ENCODE measurements at places on chromosomes 3 and 15.

DNA sequence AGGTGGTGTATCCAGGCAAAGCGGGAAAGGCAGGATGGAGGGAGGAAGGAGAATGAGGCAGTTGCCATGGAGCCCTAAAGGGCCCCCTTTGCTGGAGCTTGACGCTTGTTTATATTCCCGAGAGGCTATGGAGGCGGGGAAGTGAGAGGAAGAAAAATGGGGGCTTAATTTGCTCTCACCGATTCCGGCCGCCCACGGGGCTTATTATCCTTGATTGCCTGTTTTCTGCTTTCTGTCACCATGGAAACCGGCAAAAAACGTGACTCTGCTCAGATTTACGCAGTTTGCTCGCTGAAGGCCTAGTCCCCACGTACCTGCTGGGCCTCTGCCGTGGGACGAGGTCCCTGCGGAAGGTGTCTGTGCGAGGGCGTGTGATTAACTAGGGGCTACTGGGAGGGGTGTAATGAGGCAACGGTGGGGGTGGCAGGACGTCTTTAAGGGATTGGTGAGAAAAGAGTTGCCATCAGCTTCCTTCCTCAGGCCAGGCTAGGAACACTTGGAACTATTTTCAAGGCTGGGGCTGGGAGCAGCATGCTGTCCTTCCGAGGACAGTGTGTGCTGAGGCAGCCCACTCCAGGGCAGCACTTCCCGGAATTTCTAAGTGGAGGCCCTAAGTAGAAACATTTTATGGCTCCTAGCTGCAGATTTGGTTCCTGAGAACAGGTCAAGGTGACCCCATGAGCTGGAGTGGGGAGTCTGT lies 110.8 kb upstream of the NDN start:
- peak overlapping the region; percentile 55 for H3K27ac ChIP-seq
- H3K36me3 ChIP-seq: peaks cover 6% of the 10 kb centered on the region
- no peak overlapping the region for H3K4me3 ChIP-seq
- H3K4me1 ChIP-seq: peaks cover 23% of the 10 kb centered on the region

DNA sequence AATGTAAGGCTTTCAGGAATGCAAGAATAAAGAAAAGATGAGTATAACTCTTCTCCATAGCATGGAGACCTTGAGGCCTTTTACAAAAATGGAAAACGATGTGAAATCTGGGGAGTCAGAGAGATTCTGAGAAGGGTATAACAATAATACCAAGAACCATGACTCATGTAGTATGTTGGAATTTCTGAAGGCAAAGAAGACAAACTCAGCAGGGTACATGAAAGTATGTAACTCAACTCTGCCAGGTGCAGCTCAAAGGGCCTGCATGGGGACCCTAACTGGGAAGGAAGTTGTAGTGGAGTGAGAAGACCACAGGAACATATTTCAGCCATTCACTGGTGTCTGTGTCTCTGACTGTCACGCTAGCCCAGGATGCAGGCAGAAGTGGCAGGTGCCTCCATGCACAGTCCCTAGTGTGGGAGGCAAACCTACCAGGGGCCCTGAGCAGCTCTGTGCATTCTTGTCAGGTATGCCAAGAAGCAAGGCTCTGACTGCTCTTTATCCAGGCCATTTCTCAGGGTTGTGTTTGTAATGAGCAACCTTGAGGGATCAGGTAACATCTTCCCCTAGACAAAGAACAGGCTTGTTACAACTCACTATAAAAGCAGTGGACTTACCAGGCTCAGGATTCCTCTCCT lies 57.2 kb downstream of the GPR156 start:
- H3K27me3 ChIP-seq: no peaks in the 10 kb centered on the region
- peaks cover 17% of the 10 kb centered on the region for H3K4me1 ChIP-seq
- no peak overlapping the region for H3K4me3 ChIP-seq
- H3K36me3 ChIP-seq: no peaks in the 10 kb centered on the region
- DNase-seq: no peak

- no peaks in the 10 kb centered on the region for H3K36me3 ChIP-seq
- DNase-seq: no peak
- no peak overlapping the region for H3K27ac ChIP-seq
Measured at GRCh38 chr15:58423205-58423604, 8.6 kb upstream of the LIPC start.

DNA sequence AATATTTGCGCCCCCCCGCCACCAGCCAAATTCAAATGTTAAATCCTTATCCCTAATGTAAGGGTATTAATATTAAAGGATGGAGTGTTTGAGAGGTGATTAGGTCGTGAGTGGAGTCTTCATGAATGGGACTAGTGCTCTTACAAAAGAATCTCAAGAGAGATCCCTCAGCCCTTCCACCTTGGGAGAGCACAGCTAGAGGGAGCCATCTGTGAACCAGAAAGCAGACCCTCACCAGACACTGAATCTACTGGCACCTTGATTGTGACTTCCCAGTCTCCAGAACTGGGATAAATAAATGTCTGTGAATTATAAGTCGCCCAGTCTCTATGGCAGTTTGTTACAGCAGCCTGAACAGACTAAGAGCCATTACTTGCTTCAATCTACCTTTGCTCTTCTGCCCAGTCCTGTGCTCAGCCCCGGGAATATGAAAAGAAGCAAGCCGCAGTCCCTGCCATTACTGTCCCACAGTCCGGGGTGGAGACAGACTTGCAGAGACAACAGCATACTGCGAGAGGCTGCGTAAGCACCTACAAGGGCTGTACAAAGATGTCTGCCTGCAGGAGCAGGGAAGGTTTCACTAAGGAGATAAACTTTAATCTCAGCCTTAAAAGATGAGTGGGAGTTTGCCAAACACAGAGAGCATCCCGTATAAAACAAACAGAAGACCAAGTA lies 110.7 kb upstream of the TMCO5A start:
- DNase-seq: no peak
- H3K4me3 ChIP-seq: no peak overlapping the region
- no peaks in the 10 kb centered on the region for H3K4me1 ChIP-seq
- peaks cover 9% of the 10 kb centered on the region for H3K27me3 ChIP-seq
- no peaks in the 10 kb centered on the region for H3K36me3 ChIP-seq

- no peaks in the 10 kb centered on the region for H3K36me3 ChIP-seq
- H3K27me3 ChIP-seq: no peaks in the 10 kb centered on the region
- no peaks in the 10 kb centered on the region for H3K4me1 ChIP-seq
- no peak overlapping the region for H3K4me3 ChIP-seq
Measured at GRCh38 chr15:50235794-50236193, 29.7 kb downstream of the HDC start.

GRCh38 chr15:72965671-72966070 lies 86.6 kb upstream of the NEO1 start:
- peaks cover 58% of the 10 kb centered on the region for H3K4me1 ChIP-seq
- no peaks in the 10 kb centered on the region for H3K27me3 ChIP-seq
- H3K4me3 ChIP-seq: no peak overlapping the region
- no peak for DNase-seq
- H3K36me3 ChIP-seq: peaks cover 13% of the 10 kb centered on the region

- peaks cover 6% of the 10 kb centered on the region for H3K4me1 ChIP-seq
- no peaks in the 10 kb centered on the region for H3K36me3 ChIP-seq
- no peaks in the 10 kb centered on the region for H3K27me3 ChIP-seq
Measured at GRCh38 chr3:43363621-43364266, 77.4 kb downstream of the SNRK start.

- H3K27ac ChIP-seq: no peak overlapping the region
- no peaks in the 10 kb centered on the region for H3K36me3 ChIP-seq
- H3K4me1 ChIP-seq: no peaks in the 10 kb centered on the region
- H3K4me3 ChIP-seq: no peak overlapping the region
Measured at GRCh38 chr3:44875596-44875995, 1.2 kb downstream of the TGM4 start.

DNA sequence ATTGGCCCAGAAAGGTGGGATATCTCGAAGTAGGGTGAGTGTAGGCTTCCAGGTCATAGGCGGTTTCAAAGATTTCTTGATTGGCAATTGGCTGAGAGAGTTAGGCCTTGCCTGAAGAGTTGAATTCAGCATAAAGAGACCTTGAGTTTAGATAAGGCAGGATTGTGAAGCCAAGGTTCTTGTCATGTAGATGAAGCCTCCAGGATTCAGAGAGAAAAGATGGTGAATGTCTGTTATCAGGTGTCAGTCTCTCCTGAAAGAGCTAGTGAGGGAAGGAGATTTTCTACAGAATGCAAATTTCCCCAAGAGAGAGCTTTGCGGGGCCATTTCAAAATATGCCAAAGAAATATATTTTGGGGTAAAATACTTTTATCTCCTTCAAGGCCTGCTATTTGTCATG lies 217.0 kb upstream of the TLE3 start:
- H3K36me3 ChIP-seq: no peaks in the 10 kb centered on the region
